Stimulated activated CD8-positive, alpha-beta memory T cell treated with anti-CD3 and anti-CD28 coated beads, Interleukin-7, amount 100 ng/mL, for 4 hours (primary cell): ENCODE measurements at places on chromosomes 5 and 9.

DNA sequence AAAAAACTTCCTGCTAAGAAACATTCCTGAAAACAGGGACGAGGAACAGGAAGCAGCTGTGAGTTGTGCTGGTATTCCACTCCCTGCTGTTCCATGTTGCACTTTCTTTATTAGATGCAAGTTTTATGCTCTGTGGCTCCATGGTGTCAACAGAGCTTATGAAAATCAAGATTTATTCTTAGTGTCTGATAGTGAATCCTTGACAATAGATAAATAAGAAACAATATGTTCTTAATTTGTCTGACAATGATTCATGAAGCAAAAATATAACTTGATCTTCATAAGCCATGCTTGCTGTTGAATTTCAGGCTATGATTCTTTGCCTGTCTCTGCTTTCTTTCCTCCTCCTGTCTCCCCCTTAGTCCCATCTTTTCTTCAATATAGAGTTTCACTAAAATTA lies 119.6 kb downstream of the DROSHA start:
- DNase-seq, result no peak

DNA sequence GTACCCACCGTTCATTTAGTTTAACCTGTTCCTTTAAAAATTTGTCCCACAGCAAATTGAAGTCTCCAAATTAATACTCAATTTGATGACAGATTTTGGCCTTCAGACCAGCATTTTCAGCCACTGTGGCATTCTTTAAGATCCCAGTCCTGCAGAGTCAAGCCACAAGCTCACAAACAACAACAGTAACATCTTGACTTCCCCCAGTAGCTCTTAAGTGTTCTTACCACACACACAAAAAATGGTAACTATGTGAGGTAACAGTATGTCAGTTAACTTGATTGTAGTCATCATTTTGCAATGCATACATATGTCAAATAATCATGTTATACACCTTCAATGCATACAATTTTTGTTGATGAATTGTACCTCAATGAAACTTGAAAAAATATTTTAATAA lies 247.9 kb downstream of the LURAP1L start:
- no peak for DNase-seq

DNA sequence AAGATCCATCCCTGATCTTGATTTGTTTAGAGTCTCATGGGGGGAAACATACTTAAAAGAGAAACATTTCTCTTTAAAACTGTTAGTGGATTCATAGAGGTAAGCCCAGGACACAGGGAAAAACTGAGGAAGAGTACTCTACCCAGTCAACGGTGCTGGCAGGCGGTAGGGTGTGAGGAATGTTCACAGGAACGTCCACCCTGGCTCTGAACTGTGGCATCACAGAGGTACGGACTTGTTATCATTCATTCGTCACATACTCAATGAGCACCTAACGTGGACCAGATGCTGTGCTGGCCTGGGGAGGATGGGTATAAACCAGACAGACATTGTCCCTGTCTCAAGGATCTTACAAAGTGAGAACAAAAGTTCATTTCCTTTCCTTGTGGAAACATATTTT lies 18.8 kb upstream of the PPARGC1B start:
- no peak for DNase-seq

GRCh38 chr5:27475063-27475462 lies 436.7 kb upstream of the CDH9 start:
- DNase-seq, result no peak

GRCh38 chr5:113153512-113154097 lies 177.0 kb downstream of the DCP2 start:
- no peak for DNase-seq

- no peak for DNase-seq
These were observed 7.3 kb downstream of the JMY start for GRCh38 chr5:79243224-79243623.

DNA sequence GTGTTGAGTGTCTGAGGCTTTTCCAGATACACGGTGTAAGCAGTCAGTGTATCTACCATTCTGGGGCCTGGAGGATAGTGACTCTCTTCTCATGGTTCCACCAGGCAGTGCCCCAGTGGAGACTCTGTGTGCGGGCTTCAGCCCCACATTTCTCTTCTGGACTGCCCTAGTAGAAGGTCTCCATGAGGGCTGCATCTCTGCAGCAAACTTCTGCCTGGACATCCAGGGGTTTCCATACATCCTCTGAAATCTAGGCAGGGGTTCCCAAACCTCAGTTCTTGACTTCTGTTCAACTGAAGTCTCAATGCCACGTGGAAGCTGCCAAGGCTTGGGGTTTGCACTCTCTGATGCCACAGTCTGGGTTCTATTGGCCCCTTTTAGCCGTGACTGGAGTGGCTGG lies 256.6 kb upstream of the ITGA1 start:
- no peak for DNase-seq

- DNase-seq, result no peak
These were observed 157.5 kb upstream of the CCDC152 start for GRCh38 chr5:42599106-42599505.
